AG08396 (cell line): ENCODE measurements at places on chromosomes 4 and X.

- DNase-seq = no peak
These were observed 16.3 kb upstream of the LRAT start for GRCh38 chr4:154727540-154727939.

DNA sequence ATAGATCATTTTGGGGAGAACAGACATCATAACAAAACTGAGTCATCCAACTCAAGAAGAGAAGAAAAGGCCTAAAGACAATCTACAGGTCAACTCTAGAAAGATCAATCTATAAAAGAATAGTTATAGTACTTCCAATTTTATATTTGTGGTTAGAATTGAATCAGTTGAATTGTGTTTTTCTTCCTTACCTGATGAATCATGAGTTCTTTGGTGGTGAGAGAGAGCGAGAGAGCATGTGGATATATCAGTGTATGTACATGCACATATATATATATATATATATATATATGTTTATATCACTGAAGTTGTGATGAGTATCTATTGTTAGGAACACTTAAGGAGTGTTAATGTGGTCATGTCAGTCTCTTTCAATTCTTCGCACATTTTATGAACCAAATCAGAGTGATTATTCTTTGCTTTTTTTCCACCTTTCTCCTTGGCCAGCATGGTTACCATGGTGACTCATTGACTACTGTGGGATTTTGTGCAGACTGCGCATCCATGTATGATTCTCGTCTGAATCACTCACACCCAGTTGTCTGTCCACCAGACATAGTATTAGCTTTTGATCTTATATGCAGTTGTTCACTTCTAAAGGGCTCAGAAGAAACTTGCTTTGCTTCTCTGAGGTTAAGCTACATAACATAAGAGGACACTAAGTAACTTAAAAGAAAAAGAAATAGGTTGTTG, 90.4 kb upstream of the RAB40AL start:
- DNase-seq = peak; percentile 13

DNA sequence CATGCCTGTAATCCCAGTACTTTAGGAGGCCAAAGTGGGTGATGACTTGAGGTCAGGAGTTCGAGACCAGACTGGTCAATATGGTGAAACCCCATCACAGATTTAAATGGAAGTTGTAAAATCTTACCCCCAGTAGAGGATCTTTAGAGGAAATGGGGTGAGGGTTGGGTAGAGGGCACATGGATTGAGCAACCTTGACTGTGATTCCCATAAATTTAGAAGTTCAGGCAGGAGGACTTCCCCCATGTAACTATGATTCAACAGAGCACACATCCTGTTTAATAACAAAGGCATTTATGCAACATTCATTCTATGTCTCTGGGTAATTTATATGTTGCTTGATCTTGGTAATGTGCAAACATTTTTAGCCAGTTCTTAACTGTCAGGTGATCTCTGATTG, 143.1 kb downstream of the RBM47 start:
- no peak for DNase-seq

- peak; percentile 84 for DNase-seq
These were observed 74.4 kb downstream of the SORCS2 start for GRCh38 chr4:7266525-7267292.

GRCh38 chrX:139828033-139828432, 104.8 kb downstream of the ATP11C start:
- no peak for DNase-seq

- no peak for DNase-seq
These were observed 6.9 kb downstream of the MSN start for GRCh38 chrX:65674204-65674893.

- no peak for DNase-seq
These were observed 124.4 kb downstream of the TMA16 start for GRCh38 chr4:163618845-163619244.

GRCh38 chr4:4685810-4686795, 144.3 kb upstream of the STX18 start:
- no peak for DNase-seq

DNA sequence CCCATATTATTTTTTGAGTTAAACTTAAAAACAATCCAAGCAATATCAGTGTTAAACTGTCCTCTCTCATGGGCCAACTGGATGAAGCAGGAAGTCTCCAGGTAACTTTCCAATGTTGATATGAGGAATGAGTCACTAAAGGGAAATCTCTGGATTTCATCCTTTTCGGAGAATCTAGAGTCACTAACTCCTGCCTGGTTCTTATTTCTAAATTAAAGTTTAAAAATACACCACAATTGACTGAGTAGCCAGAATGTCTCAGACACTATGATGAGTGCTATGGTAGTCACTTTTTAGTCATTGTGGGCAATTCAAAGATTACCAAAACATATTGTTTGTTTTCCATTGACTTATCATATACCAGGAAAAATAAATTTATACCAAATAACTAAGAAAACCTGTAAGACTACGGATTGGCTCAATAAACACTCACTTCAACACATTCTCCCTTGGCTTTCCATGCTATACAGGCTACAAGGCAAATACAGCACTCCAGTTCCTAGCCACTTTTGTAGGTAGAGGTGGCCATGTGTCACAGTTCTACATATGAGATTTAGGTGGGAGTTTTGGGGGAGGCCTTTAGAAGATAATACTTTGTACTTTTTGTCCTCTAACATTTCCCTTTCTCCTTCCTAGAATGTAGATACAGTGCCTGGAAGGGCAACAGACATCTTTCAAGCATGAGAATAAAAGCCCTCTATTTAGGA, 8.6 kb downstream of the SLC9B2 start:
- no peak for DNase-seq

- DNase-seq = no peak
These were observed 15.0 kb downstream of the C4orf51 start for GRCh38 chr4:145694929-145695328.

- DNase-seq = no peak
These were observed 124.7 kb upstream of the TLL1 start for GRCh38 chr4:165748321-165748720.

- DNase-seq = no peak
These were observed 285.0 kb upstream of the AADAT start for GRCh38 chr4:170374770-170375169.

DNA sequence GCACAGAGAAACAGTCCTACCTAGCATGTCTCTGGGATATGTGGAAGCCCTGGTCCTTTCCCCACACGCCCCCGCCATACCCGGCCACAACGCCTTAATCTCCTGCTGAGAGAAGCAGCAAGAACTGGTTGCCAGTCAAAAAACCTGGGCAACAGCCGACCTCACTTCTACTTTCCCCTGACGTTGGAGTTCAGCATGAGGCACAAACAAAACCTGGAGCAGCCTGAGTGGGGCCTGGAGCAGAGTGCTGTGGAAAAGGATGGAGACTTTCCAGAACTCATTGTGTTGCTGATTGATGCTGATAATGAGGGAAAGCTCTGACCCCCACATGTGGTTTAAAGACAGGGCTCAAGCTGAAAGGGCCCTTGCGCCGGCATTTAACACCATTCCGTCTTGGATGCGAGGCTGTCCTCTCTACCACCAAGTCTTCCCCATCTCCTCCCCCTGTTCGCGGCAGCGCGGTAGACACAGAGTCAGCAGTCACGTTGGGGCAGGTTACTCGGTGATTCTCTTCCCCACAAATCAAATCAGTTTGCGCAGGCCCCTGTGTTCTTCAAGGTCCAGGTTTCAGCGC, 666 bp downstream of the CCDC158 start:
- DNase-seq = no peak

GRCh38 chrX:102652031-102652688, 877 bp downstream of the GPRASP1 start:
- peak; percentile 36 for DNase-seq

- no peak for DNase-seq
These were observed 306.3 kb upstream of the PPARGC1A start for GRCh38 chr4:24195991-24196736.

GRCh38 chr4:55359397-55359916, 13.4 kb downstream of the SRD5A3 start:
- DNase-seq = no peak

GRCh38 chrX:79138658-79139241, 5.7 kb upstream of the GPR174 start:
- no peak for DNase-seq

- DNase-seq = no peak
These were observed 23.1 kb downstream of the ACSL1 start for GRCh38 chr4:184802697-184803015.

DNA sequence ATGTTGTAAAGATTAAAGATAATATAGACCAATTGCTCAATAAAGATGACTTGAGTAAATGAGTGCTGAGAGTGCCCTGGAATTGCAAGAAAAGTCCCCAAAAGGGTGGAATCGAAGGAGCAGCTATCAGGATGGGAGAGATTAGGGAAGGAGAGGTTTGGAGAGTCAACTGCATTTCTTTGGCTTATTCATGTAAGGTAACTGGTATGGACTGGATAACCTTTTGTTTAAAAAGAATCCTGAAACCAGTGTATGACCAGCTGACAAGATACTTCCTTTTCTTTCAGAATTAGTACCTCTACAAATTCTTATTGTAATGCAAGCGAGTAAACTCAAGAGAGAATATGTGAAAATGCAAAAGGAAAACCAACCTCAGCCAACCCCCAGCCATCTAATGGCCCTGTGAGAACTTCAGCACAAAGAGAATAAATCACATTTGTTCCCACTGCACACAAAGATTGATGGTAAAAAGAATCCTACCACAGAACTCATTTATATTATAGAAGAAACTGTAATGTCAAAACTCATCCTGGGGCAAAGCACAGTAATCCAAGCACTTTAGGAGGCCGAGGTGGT, 24.5 kb upstream of the SPP1 start:
- no peak for DNase-seq

- DNase-seq = no peak
These were observed 20.2 kb downstream of the TLR10 start for GRCh38 chr4:38762560-38762959.

- peak; percentile 57 for DNase-seq
These were observed 287.8 kb downstream of the RAPGEF2 start for GRCh38 chr4:159390648-159391047.

- no peak for DNase-seq
These were observed 2.8 kb downstream of the HELT start for GRCh38 chr4:185020863-185021761.

DNA sequence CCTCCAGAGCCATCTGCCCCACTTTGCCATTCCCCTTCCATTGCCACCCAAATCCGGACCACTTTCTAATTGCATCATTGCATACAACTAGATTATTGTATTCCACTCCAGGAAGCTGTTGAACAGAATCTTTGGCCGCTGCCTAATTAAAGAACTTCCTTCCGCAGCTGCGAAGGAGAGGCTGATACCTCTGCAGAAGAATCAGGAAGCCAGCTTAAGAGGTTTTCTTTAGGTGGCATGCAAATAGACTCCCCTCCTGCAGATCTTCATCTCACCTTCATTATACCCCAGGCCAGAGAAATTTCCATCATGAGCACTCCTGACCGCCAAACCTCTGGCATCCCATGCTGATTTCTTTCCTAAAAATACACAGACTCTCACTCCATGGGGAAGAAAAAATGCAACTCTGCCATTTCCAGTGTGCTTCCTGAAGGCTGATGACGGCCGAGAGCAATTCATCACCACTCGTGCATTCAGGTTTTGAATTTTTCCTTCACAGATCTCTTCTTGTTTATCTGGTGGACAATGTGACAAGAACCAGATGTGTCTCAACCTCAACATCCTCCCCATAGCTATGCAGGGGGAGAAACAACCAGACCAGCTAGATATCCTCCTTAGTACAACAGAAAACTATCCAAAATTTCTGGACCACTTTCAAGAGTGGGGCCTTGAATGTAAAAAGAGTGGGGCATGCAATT, 31.2 kb downstream of the LGI2 start:
- no peak for DNase-seq

DNA sequence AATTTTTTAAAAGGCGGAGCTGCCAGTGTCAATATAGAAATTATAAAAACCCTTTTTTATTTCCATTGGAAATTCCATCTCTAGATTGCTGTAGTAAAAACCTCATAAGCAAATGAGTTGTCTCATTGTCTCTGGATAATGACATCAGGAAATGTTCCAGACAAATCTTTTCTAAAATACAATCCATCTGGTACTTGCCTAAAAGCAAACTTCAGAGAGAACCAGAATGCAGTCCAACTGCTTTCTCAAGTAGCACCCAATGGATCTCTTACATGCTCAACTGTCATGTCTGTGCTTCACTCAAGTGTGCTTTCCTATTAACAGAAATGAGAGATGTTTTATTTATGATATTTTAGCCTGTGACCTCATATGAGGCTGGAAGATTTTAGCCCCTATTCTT, 399.6 kb upstream of the NDST3 start:
- DNase-seq = no peak

DNA sequence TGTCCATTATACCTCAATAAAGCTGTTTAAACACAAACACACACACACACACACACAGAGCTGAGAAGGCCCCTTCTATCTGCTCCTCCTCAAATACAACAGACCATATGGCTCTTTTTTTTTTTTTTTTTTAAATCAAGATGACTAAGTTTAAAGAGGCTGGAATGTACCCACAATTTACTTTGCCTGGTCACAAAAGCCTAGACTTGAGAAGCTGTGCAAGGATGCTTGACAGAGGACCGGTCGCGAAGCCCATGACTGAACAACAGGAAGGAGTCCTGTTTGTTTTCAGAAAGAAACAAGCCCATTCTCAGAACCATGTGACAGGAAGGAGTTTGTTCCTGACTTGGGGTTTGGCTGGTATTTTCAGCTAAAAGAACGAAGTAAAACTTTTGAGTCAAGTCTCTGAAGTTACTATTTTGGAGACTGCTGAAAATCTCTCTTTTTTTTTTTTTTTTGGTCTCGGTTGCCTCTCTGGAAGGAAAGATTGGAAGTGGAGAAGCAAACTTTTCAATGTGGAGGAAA, 650.9 kb upstream of the TENM3 start:
- DNase-seq = no peak

DNA sequence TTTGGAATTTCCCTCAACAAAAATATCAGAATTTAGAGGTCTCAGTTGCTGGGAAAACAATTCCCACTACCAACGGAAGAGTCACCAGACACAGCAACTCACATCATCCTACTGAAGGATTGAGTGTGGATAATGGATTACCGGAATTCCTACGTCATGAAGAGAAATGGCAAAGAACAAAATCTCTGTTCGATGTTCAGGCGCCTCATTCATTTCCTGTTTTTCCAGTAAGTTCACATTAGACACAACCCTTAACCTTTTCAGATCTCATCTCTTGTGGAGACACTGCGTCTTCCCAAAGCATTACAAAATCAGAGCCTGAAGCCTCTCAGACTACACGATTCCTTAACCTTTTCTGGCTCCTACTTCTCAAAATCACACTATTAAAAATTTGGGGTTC, 58.5 kb upstream of the CPEB2 start:
- no peak for DNase-seq

DNA sequence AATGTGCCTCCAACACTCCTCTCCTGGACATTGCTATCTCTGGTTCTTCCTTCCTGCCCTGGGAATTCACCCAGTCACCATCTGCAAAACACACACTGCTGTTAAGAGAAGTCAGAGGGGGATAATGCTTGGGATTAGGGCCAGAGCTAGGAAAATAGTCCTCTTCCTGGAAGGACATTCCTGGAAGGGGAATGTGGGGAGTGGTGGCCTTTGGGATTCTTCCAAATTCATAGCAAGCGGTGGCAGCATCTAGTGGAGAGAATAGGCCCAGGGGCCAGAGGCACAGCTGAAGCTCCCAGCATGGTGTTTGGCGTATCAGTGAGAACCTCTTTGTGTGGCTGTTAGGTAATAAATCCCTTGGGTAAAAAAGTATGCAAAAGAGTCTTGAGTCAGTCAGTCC, 34.3 kb downstream of the SHROOM4 start:
- no peak for DNase-seq
